ENCODE measurements at places on chromosomes 2 and 18.

- DNase-seq = no peak
Measured at GRCh38 chr2:22867973-22868372, 517.0 kb upstream of the KLHL29 start.

- no peak for DNase-seq
Measured at GRCh38 chr2:171540437-171540836, 18.2 kb downstream of the CYBRD1 start.

- DNase-seq = no peak
Measured at GRCh38 chr2:28956415-28956826, 24.7 kb upstream of the TOGARAM2 start.

DNA sequence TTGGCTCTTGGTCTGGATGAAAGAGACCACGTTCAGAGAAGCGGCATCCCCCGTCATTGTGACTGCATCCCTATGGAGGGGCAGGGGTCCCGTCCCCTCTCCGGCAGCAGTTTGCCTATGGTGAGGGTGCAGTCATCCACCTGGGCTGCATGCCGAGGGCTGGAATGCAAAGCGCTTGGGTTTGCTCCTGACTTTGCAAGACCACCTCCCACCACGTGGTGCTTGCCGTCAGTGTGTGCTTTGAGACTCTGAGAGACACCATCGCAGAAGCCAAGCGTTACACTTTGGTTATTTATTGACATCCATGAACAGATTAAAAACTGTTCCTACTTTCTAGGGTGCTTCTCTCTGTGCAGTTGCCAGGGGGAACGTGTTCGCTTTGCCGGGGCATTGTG, 59.5 kb downstream of the SH3RF3 start:
- no peak for DNase-seq

GRCh38 chr2:239119346-239120126, 271.7 kb downstream of the TWIST2 start:
- no peak for DNase-seq
